ENCODE measurements at places on chromosomes 2 and 18.

GRCh38 chr2:241272303-241273209, 42.9 kb downstream of the HDLBP start:
- DNase-seq = peak; percentile 86

GRCh38 chr2:220894069-220894468, 678.0 kb downstream of the EPHA4 start:
- no peak for DNase-seq

GRCh38 chr18:46155641-46156051, 51.5 kb downstream of the HAUS1 start:
- no peak for DNase-seq

DNA sequence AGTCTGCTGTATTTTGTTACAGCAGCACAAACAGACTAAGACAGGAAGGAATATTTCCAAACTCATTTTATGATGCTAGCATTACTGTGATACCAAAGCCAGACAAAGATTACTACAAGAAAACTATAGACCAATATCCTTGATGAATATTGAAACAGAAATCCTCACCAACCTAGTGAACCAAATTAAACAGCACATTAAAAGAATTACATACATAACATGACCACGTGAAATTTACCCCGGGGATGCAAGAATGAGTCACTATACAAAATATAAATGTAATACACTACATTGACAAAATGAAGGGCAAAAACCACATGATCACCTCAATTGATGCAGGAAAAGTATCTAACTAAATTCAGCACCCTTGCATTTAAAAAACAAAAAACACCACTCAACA, 112.6 kb downstream of the CHN1 start:
- no peak for DNase-seq

- DNase-seq = no peak
Observed at GRCh38 chr2:113873867-113874266, 16.0 kb upstream of the ACTR3 start.

GRCh38 chr2:68565858-68566257, 77.5 kb upstream of the PROKR1 start:
- DNase-seq = peak; percentile 1

DNA sequence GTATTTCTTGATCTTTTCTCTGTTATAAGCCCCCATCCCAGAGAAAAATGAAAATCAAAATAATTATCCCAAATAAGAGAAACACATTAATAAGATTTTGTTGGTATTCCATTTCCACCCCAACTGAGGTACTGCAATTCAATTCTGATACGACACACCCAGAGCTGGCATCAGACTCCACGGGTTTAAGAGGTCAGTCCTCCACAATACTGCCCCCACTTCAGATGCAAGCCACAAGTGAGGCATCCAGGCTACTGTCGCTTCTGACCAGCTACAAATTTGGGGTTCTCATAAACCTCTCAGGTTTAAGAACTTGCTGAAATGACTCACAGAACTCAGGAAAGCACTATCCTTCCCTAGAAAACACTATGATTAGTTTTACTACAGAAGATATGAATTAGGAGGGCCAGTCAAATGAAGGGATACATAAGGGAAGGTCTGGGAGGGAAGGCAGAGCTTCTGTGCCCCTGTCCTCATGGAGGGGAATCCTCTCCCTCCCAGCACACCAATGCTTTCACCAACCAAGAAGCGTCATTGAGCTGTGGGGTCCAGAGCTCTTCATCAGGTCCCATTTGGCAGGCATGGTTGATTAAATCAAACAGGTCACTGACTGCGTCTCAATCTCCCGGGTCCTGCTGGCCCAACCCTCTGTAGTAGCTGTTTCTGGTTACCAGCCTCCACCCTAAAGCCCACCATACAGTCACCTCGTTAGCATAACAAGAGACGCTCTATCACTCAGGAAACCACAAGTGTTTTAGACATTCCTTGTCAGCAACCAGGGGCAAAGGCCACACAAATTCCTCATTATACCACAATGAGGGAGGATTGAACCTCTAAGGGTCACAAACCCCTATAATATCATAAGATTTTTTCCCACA, 46.2 kb downstream of the IWS1 start:
- DNase-seq = no peak

DNA sequence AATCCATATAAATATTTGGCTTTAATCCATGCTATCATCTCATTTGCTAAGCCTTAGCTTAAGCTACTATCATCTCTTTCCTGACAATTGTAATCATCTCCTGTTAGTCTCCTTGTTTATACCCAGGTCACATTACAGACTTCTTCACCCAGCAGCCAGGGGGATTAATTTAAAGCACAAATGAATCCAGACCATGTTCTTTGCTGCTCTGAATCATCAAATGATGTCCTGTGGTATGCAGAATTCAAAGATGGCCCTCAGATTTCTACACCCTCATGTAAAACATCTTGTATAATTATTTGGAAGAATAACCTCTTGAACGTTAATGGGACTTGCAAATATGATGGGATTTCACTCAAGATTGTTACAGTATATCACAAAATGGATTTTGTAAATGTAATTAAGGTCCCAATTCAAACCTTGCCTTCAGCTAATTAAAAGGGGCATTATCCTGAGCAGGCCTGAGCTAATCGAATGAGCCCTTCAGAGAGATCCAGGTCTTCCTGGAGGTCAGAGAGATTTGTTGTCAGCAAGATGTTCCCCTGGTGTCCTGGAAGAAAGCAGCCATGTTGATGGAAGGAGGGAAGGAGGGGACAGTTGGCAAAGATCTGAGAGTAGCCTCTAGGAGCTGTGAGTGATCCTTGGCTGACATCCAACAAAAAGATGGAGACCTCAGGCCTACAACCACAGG, 241.1 kb upstream of the MMADHC start:
- DNase-seq = no peak

DNA sequence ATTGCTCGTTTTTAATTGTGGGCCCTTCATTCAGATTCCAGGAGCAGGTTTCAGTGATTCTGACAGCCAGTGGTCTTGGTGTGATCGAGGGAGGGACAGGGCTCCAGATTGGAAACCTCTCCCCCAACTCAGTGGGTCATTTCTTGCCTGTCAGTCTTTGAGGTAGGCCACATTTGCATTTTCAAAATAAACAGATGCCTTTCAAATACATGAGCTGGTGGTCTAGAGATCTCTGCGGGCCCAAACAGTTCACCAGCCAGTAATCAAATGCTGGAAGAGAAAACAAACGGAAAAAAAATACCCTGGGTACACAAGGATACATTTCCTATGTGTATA, 210.4 kb upstream of the SP5 start:
- no peak for DNase-seq

GRCh38 chr2:50397992-50398765, 633.8 kb downstream of the NRXN1 start:
- DNase-seq = no peak

DNA sequence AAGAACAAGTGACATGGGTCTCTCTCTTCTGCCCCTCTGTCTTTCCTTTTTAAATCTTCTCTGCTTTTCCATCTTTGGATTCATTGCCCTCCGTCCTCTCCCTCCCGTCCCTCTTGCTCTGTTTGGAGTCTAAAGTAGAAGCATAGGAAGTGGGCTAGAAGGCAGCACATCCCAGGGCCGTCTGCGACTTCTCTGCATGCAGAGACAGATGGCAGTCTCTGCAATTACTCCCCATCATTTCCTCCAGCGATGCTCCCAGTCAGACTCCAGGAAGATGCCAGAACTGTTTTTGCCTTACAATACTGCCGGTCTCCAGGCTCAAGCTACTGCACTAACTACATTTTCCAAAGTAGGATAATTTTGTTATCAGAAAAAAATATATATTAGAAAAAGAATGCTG, 35.2 kb upstream of the LPIN2 start:
- DNase-seq = no peak

DNA sequence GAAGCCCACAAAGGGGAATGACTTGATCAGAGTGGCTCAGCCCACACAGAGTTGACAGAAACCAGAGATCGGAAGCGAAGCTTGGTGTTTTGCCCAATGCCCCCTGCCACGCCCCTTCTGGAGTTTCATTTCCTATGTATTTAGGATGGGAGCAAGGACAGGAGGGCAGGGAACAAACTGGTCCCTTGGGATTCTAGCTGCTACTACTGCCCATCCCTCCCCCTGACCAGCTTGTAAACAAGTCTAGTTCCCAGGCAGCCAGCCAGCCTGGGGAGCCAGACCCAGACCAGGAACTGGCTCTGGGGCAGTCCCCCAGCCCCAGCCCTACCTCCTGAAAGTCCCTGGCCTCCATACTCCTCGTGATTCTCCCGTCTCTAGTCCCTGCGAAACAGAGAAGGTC, 8.3 kb downstream of the WNT6 start:
- no peak for DNase-seq

DNA sequence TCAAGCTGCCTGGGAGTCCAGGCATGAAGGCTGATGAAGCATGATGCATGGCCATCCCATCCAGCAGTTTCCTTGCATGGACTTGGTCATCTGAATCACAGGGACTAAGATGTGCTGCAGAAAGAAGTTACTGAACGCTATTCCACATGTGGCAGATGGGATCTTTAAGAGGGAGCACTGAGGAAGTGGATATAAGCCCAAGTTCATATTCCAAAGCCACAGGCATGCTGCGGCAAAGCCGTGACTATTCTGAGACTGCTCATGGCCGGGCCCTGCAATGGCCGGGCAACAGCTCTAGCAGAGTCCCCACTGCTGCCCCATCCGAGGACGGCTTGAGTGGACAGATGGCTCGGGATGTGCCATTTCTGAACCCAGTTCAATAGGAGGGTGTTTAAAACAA, 61.5 kb downstream of the STPG4 start:
- DNase-seq = no peak

DNA sequence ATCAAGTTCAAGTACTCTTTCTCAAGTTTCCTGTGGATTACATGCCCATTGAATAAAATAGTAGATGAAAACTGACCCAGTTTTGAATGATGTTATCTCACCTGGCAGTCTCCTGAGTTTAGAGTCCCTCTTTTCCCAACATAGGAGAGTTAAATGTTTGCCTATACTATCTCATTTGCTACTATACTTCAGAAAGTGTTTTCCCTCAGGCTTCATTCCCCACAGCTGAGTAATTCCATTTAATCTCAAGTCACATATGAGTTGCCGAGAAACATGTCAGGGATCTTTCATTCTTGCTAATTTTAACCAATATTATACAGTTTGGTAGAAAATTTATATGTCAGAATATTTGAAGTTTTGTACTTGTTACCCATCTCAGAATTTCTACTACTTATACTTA, 150.4 kb upstream of the CDH19 start:
- no peak for DNase-seq

DNA sequence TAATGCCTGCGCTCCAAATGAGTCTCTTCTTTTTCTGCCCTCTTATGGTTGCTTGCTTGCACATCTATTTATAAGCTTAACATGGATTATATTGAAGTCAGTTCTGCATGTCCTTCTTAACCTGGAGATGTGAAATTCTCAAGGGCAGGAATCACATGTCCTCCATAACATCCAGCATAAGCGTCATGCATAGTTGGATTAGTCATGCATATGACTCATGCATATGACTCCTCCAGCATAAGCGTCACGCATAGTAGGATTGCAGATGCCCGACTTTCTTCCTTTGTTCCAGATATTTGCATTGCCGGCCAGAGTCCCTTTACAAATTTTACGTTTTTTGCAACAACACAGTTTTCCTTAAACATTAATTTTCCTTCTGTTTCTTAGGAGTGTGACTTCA, 308.6 kb downstream of the TGIF1 start:
- DNase-seq = peak; percentile 75

DNA sequence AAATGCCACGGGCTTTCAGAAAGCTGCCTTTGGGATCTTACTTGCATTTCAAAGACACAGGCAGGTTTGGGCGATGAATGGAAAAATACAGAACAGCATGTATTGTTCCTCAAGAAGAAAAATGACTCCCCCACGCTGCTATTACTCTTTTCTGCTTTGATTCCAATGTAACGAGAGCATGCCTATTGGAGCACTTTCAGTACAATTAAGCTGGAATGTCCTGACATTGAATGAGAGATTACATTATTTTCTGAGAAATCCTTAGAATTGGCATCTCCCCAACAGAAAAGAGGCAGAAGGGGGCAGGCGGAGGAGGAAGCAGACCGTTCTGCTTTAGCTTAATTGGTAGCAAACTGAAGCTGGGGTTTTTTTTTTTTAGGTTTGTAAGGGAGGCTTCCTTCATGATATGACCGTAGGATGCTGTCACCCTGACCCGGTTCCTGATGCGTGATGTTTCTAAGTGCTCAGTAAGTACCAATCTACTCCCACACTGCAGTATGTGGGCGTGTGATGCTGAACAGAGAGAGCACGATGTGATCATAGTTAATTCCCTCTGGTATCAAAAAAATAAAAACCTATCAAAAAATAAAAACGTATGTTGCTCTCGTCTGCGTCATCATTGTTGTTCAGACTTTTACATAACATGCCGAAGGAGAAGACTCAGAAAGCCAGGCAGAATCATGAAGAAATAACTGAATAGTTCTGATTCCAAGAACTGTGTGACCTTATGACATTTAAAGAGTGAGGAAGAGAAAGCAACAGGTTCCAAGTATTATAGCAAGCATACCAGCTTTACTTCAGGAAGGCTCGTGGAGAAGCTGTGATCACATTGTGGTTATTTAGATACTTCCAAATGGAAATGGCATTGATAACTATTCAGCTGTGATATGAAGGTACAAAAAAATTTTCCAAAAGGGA, 40.5 kb downstream of the LONRF2 start:
- DNase-seq = peak; percentile 3

DNA sequence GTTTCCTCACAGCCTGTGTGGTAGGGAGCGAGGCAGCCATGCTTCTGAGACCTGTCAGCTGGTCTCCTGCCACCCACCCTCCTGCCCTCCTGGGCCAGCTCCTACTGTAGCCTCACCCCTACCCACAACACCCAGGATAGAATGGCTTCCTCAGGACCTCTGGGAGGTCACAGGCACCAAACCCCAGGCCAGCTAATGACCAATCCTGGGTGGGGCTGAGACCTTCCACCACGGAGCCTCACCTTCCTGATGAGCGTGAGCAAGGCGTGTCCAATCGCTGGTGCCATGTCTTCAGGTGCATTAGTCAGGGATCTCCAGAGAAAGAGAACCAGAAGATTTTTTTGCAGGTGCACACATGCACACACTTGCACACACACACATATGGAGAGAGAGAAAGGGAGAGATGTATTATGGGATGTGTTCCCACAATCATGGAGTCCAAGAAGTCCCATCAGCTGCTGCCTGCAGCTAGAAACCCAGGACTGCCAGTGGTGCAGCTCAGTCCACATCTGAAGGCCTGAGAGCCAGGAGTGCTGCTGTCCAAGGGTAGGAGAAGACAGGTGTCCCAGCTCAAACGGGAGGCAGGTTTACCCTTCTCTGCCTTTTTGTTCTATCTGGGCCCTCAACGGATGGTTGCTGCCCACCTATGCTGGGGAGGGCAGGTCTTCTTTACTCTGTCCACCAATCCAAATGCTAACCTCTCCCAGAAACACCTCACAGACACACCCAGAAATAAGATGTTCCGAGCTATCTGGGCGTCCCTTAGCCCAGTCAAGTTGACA, 70.4 kb upstream of the HDAC4 start:
- DNase-seq = no peak

GRCh38 chr2:239249776-239250175, 151.0 kb downstream of the HDAC4 start:
- DNase-seq = peak; percentile 74

GRCh38 chr2:70552501-70553333, 909 bp downstream of the TGFA start:
- DNase-seq = peak; percentile 27

- DNase-seq = peak; percentile 61
Observed at GRCh38 chr2:62099050-62099449, 96.9 kb upstream of the B3GNT2 start.

GRCh38 chr2:237348281-237348865, 65.6 kb downstream of the COL6A3 start:
- no peak for DNase-seq

GRCh38 chr2:164824872-164825271, 16.8 kb downstream of the COBLL1 start:
- DNase-seq = no peak

GRCh38 chr2:179349670-179350303, 85.2 kb upstream of the SESTD1 start:
- peak; percentile 30 for DNase-seq
